ENCODE measurements at places on chromosomes 5 and 9. TPM values are rescaled to one million over a fixed set of nuclear protein-coding genes. Genes with fewer than 3 reads are reported as not detected.

The FLT4 gene
- total RNA-seq, result 10.3 TPM

The CSF1R gene
- total RNA-seq, result 2.9 TPM

The FOXD4L5 gene
- total RNA-seq, result 0.30 TPM

GRCh38 chr5:149005077-149005892 lies 57.6 kb downstream of the SH3TC2 start:
- no peak for DNase-seq
- H3K4me3 ChIP-seq, result no peak overlapping the region
- no peaks in the 10 kb centered on the region for H3K4me1 ChIP-seq
- H3K27me3 ChIP-seq, result no peaks in the 10 kb centered on the region

GRCh38 chr9:89077519-89077918 lies 86.3 kb downstream of the S1PR3 start:
- no peaks in the 10 kb centered on the region for H3K4me1 ChIP-seq
- no peak overlapping the region for H3K4me3 ChIP-seq
- peaks cover 2% of the 10 kb centered on the region for H3K27me3 ChIP-seq
- no peak overlapping the region for H3K27ac ChIP-seq

GRCh38 chr5:96434201-96434645 lies 1.2 kb upstream of the PCSK1 start:
- no peak overlapping the region for H3K27ac ChIP-seq
- no peak overlapping the region for H3K4me3 ChIP-seq
- no peaks in the 10 kb centered on the region for H3K4me1 ChIP-seq
- no peaks in the 10 kb centered on the region for H3K36me3 ChIP-seq
- DNase-seq, result peak; percentile 44
